Posterior vena cava (tissue), 2 donors: ENCODE measurements at places on chromosomes 6 and 20.

- no peak for DNase-seq
Observed at GRCh38 chr6:96157018-96157565, 141.3 kb downstream of the FUT9 start.

GRCh38 chr20:51379601-51380341 is 162.7 kb downstream of the NFATC2 start:
- peak; percentile 53 for DNase-seq

DNA sequence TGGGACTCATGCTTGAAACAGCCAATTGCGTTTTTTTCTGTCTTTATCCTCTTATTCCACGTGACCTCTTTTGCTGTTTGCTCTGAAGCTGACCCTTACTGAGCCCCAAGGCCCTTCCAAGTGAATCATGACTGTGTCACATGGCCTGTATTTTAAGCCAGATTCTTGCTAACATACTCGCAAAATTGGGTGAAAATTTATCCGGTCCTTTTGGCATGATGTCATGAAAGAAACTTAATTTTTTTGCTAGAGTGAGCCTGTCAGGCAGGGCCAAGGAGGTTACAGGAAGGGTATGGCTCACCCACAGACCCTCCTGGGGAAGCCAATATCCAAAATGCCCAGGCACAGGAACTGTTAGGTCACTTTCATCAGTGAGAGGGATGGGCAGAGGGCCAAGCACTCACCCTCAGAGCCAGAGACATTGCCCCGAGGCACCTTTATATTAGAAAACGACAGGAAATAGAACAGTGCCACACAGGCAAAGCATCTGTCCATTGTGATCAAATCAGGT is 296.7 kb downstream of the CDH26 start:
- DNase-seq: no peak

DNA sequence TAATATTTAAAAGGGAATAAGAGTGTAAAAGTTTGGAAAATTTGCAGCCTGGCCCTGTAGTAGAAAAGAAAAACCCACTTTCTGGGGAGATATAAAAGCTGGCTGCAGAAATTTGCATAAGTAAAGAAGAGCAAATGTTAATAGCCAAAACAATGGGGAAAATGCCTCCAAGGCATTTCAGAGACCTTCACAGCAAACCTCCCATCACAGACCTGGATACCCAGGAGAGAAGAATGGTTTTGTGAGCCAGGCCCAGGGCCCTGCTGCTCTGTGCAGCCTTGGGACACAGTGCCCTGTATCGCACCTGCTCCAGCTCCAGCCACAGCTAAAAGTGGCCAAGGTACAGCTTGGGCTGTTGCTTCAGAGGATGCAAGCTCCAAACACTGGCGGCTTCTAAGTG is 113.8 kb downstream of the BTBD9 start:
- no peak for DNase-seq

DNA sequence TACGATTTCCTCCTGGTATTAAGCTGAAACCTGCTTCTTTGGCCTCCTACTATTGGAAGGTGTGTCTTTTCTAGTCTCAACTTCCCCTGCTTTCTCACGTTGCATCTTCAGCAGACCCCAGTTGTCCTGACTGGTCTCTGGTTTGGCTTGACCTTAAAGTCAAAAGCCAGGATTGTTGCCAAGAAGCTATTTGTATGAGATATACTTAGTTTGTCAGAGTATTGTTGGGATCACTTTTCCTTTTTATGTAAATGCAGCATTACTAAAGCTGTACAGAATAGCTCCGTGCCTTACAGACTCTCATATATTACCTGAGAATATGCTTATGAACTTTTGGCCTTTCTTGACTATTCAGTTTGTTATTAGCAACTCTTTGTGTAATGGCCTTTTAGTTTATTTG is 61.1 kb downstream of the TSPYL4 start:
- DNase-seq: no peak

GRCh38 chr6:21915707-21916260 is 322.2 kb downstream of the SOX4 start:
- DNase-seq: no peak

GRCh38 chr6:106692819-106693208 is 63.4 kb downstream of the QRSL1 start:
- DNase-seq: no peak

DNA sequence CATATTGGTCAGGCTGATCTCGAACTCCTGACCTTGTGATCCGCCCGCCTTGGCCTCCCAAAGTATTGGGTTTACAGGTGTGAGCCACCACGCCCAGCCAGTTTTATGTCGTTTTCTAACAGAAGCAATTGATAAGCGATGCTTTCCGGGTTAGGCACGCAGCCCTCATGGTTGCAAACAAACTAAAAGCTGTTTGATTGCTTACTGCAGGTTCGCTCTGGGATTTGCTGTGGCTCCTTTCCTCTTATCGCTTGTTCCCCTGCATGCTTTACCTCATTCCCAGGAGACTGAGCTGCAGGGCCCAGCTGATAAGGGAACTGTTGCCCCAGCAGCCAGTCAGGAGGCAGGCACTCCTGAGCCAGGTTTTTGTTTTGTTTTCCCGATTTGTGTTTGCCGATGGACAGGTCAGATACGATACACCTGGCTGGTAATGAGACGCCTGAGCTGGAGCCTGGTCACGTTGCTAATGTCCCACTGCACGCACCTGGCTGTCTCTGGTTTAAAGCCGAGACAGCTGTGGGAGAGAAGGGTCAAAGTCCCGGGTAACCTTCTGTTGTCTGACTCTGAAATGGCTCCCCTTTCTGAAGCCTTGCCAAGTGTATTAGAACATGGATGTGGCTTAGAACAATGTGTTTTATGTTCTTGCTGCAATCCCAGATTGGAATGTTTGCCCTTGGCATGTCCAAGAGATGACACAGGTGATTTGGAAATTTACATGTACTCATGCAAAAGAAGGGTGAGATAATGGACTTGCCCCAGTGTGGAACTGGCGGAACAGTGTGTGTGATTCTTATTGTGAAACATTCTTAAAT is 19.9 kb downstream of the DSP start:
- DNase-seq: no peak

- no peak for DNase-seq
Observed at GRCh38 chr20:56091628-56092234, 86.4 kb upstream of the CBLN4 start.

- no peak for DNase-seq
Observed at GRCh38 chr20:49867453-49868215, 47.7 kb downstream of the SPATA2 start.

DNA sequence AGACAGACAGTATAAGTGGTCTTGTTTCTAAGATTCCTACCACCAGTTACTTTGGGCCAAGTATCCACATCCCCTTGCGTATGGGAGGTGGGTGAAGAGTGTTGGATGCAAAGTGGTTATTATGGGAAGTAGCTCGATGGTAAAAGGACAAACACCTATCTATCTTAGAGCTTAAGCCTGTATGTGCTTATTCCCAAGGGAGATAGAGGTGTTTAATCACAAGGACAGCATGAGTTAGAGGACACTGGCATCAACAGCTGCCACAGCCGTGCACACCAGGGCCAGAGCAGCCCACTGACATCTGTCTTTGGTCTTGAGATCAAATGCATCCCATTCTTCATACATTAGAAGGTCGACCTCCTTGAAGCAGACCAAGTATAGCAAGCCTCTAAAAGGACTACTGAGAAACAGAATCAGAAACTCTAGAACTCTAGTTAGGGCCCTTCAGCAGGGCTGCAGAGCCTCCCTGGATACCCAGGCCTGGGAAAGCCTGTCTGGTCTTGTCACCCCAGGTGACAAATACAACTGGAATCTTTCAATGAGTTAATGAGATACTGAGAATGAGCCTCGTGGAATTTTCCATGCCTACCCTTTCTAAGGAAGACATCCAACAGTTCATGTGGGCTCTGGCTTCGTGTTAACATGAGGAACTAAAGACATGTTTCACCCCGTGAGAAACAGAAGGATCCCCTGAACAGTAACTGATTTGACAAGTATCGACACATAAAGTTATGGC is 28.7 kb downstream of the TXNDC5 start:
- DNase-seq: no peak

DNA sequence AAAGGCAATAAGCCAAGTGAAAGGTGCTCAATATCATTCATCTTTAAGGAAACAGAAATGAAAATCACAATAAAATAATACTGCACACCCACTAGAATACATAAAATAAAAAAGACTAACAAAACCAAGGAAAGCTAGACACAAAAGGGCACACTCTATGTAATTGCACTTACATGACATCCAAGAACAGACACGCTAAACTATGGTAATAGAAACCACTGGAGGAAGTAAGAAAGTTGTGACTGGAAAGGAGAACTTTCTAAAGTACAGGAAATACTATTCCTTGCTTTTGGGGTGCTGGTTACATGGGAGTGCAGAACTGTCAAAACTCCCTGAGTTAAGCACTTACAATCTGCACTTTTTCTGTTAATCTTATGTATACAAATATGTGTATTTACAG is 253.7 kb upstream of the RUNX2 start:
- no peak for DNase-seq
